Activated gamma-delta T cell treated with anti-CD3 and anti-CD28 coated beads, Interleukin-2, amount 50 U/mL, for 16 hours (primary cell): ENCODE measurements at places on chromosomes 1 and 21.

DNA sequence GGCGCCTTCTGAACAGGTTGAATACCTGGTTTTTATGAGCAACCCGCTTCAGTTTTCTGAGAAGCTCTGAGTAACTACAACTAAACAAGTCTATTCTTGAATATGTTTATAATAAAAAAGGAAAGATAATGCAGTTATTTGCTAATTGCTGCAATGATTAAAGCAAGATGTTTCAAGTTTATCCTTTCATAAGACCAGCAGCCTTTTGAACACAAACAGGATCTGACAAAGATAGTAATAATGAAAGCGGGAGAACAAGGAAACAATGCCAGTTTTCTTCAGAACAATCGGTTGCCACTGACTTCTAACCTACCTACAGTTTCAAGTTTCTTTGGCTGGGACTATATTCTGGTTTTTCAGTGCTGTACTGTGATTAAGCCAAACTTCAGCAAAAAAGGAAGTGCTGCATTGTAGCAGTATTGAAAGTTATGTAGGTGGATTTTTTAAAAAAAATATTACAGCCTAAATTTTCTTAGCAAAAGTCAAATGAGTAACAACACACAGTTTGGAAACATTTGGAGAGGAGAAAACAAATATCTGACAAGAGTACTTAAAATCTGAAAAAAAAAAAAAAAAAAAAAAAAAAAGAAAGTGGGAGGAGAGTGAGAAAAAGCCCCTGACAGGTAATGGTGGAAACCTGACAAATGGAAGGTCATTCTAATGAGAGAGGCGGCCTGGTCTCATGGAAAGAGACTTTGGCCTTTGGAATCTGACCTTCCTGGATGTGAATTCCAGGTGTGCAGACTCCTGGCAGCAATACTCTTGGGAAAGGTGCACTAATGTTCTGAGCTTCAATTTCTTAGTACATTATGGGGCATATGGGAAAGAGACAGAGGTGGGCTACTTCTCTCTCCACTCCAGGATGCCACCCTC is 11.4 kb downstream of the KCNJ15 start:
- no peak for DNase-seq

DNA sequence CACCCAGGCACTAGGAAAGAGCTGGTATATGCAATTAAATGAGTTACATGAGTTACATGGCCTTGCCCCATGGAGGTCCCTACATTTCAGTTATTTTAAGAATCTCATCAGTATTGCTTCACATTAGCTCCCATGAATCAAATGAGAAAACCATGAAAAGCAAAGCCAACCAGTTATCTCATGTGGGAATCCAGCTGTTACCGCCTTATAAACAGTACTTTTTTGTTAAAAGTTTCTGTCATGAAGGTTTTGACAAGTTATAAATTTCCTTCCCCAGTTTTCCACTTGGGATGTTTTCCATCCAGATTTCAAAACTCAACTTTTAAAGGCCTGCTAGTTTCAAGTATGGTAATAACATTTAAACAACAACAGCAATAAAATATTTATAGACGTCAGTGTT is 544.8 kb downstream of the NUF2 start:
- no peak for DNase-seq

- DNase-seq: no peak
These were observed 4.5 kb downstream of the PODN start for GRCh38 chr1:53066488-53066887.

DNA sequence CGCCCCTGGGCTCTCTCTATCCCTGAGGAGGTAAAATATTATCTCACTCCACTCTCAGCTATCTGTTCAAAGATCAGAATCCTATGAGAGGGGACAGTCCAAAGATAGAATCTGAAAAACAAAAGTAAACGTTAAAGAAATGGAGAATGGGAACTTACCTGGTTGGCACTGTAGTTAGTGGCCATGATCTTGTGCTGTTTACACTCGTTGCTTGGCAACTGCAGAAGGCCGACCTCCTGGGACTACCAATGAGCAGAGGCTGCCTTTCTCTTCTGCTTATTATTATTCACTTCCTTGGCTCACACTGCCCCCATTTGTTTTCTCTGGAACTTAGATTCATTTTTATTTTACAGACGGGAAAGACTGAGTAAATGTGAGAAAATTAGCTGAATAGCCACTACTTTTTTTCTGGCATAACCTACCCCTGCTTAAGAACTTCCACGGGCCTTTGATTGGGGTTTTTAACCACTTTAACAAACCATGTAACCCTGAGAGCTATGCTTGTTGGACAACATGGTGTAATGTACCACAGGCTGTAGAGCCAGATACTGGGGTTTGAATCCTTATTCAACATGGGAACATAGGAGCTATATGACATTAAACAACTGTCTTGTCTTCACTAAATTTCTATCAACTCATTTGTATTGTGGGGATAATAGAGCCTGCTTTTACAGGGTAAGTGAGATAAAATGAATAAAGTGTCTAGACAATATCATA is at the start of gene CFAP126:
CFAP126 (minus strand) TSS at position 193 of the 717 bp plus-strand sequence; CDS start at position 185, 8 bp downstream.
- DNase-seq: no peak

DNA sequence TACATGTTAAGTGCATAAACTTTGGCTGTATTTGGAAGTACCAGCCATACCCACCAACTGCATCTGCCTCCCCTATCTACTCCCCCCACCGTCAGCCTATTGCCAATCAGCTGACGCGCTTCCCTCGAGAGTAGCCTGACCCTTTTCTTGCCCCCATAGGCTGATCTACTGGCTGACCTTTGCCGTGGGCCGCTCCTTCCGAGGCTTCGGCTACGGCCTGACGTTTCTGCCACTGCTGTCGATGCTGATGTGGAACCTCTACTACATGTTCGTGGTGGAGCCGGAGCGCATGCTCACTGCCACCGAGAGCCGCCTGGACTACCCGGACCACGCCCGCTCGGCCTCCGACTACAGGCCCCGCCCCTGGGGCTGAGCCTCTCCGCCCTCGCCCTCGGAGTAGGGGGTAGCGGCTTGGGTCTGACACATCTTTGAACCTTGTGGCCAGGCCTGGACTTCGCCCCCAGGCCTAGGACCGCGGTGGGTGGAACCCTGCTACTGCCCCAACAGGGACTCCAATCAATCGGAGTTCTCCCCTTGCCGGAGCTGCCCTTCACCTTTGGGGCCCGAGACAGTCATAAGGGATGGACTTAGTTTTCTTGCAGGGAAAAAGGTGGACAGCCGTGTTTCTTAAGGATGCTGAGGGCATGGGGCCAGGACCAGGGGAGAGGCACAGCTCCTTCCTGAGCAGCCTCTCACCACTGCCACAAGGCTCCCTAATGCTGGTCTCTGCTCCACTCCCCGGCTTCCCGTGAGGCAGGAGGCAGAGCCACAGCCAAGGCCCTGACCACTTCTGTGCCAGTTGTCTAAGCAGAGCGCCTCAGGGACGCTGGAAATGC is 4.0 kb downstream of the GLMP start:
- no peak for DNase-seq
